NCI-H446 (cell line): ENCODE measurements at places on chromosomes 1 and 21.

DNA sequence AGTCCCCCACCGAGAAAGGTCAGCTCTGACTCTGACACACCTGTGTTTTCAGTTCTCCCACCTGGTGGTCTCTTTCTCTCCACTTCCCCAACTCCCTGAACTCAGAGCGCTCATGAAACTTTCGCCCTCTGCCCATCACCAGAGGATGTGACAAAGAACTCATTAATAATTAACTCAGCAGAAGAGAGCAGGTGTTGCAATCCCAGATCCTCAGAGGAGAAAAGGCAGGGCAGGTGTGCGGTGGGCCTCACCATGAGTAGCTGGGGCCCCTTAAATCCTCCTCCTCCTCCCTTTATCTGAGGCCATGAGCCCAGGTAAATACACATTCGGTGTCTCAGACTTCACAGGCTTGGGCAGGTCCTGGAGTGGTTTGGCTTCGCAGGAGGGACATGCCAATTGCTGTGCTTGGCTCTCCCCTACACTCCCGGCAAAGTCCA, 1.7 kb upstream of the LAMB3 start:
- no peak for DNase-seq

- no peak for DNase-seq
These were observed 125.5 kb upstream of the PLXNA2 start for GRCh38 chr1:208369658-208370057.

GRCh38 chr1:175134500-175134899, 58.1 kb downstream of the KIAA0040 start:
- no peak for DNase-seq

- DNase-seq = no peak
These were observed 16.4 kb downstream of the LDLRAD1 start for GRCh38 chr1:54001591-54001990.

DNA sequence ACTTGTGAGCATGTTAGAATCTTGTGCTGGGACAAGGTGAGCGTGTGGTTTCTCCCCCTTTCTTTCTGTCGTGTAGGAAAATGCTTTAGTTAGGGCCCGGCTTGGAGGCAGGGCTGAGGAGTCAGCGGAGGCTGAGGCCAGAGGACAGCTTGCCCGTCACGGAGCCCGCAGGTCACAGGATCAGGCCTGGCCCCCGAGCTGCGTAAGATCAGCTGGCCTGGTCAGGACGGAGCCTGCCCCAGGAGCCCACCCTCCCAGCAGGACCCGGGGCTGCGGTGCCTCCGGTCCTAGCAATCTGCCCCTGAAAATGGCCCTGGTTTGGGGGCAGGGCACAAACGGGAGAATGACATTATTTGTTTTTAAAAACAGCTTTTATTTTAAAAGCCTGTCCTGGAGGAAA, 52.0 kb downstream of the PRDM16 start:
- no peak for DNase-seq

DNA sequence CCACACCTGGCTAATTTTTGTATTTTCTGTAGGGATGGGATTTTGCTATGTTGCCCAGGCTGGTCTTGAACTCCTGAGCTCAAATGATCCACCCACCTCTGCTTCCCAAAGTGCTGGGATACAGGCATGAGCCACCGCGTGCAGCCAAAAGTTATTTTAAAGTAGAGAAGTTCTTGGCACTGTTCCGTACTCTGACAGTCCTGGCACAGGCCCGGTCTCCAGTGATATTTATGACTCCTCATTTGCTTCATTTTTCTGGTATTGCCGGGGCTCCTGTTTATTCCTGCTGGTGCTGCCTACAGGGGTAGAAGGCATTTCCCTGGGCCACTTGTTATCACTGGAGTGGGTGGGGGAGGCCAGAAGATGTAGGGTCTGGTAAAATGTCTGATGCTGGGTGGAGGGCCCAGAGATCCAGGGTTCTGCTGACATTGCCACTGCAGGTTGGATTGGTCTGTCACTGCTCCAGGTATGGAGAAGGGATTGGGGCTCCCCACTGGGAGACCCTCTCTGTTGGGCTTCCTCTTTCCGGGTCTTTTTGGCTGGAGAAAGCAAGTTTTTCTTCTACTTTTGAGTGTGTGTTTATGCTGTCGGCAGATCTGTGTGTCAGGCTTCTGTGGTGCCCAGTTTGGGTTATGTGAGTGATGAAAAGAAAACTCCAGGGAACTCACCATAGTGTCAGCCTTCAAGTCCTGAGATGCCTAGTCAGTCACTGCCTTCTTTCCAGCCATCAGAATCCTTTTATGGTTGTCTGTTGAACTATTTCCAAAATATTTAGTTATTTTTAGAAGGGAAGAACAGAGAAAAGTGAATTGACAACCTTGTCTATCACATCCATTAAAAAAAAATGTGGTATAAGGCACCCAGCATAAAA, 4.5 kb downstream of the MROH7 start:
- peak; percentile 39 for DNase-seq

GRCh38 chr1:175471039-175471800, 272.2 kb downstream of the TNR start:
- no peak for DNase-seq

DNA sequence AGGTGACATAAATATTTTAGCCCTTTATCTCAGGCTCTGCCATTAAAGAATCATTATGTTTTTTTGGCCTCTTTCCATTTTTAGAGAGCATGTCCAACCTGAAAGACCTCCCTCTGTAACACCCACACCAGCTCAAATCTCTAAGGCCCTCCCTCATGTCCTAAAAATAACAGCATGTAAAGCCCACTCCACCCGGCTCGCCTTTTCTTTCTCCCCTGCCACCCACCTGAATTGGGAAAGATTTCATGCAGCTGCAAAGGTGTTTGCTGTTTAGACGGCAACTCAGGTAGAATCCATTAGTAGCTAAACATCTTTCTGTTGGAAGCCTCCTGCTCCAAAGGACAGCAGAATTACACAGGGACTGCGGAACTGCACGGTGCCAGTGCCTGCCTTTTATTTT, 79.9 kb downstream of the DMRTA2 start:
- DNase-seq = no peak

GRCh38 chr1:245797592-245798348, 643.0 kb downstream of the KIF26B start:
- no peak for DNase-seq

- no peak for DNase-seq
These were observed 1177.6 kb downstream of the PLA2G4A start for GRCh38 chr1:188006354-188006753.

- no peak for DNase-seq
These were observed 9.5 kb downstream of the PLXNA2 start for GRCh38 chr1:208234721-208235120.

GRCh38 chr1:212951126-212951946, 995 bp downstream of the VASH2 start:
- no peak for DNase-seq

- DNase-seq = no peak
These were observed 2.0 kb upstream of the OR2AK2 start for GRCh38 chr1:247962911-247963588.

DNA sequence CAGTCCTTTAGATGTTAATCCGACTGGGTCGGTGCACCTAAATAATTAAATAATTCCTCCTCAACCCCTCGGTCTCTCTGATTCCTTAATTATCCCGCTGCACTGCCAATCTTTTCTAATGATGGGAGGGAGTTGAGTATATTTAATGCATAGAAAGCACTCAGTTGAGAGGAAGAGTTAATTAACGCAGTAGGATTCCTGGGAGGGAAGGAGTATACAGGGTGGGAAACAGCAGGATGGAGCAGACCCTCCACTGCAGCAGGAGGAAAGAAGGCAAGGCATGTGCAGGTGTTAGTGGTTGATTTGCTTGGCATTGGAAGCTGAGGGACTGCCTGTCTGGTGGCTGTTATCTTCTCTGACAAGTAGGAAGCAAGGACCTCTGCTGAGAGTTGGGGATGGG, 9.9 kb upstream of the REN start:
- DNase-seq = no peak

DNA sequence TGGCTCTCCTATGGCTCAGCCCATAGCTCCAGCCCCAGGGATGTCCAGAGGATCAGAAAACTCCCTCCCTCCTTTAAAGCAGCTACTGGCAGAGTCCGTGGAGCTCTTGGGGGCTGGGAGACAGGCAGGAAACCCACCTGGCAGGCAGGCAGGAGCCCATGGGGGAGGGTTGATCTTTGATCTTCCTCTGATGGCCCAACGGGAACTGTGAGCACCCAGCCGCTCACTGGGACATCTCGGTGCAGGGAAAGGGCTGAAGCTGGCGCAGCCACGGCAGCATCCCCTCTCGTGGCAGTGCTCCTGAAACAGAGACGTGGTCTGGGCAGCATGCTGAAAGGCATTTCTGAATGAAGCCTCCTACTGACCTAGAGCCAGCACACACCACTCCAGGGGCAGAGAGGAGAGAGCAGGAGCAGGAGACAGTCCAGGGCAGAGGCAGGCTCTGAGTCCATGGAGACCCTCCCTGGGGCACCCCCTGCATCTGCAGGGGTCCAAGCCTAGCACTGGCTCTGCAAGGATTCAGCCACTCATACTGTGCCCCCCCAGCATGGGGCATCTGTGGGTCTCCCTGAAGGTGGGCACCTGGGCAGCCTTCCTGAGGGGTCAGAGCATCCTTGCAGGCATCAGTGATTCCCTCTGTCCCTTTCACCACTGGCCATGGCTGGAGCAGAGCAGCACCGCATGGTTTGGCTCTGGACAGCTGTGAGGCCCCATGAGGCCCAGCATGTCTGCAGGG, 4.9 kb upstream of the SLX9 start:
- DNase-seq = no peak

DNA sequence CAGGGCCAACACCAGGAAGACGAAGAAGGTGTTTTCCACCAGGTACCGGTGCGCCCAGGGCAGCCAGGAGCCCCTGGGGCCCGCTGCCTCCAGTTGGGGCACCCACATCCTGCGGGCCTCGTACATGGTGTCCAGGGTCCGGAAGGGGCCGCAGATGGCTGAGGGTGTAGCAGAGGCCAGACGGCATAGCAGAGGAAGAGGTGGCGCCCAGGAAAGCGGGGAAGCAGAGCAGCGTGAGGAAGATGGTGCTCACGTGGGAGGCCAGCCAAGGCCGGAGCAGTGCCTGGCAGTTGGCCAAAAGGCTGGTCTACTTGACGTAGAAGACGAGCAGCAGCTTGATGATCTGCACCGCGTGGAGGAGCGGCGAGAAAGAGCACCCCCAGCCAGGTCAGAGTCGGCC, 40.4 kb downstream of the ZNF691 start:
- DNase-seq = no peak

- DNase-seq = no peak
These were observed 148.1 kb downstream of the RGS7 start for GRCh38 chr1:241208910-241209379.

GRCh38 chr1:26307363-26307781, 936 bp upstream of the UBXN11 start:
- no peak for DNase-seq

- no peak for DNase-seq
These were observed 32.1 kb downstream of the ARID4B start for GRCh38 chr1:235295902-235296350.

DNA sequence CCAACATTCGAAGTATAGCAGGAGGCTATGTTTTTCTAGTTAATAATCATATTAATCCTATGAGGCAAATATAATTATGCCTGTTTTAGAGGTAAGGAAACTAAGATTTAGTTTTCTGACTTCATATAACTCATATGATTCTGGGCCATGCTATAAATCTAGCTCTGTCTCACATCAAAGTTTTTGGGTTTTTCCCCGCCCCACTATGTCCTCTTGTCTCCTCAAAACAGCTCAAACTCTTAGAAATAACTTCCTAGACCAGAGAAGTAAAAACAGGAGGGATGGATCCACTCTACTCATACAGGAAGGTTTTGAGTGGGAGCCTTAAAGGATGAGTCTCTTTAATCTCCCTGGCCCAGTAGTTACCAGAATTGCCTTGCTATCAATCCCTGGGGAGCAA, 256.4 kb upstream of the FGGY start:
- DNase-seq = no peak

GRCh38 chr21:30689822-30690221, 28.8 kb downstream of the KRTAP21-3 start:
- DNase-seq = no peak

GRCh38 chr1:28971980-28972771, 57.8 kb downstream of the EPB41 start:
- DNase-seq = no peak

DNA sequence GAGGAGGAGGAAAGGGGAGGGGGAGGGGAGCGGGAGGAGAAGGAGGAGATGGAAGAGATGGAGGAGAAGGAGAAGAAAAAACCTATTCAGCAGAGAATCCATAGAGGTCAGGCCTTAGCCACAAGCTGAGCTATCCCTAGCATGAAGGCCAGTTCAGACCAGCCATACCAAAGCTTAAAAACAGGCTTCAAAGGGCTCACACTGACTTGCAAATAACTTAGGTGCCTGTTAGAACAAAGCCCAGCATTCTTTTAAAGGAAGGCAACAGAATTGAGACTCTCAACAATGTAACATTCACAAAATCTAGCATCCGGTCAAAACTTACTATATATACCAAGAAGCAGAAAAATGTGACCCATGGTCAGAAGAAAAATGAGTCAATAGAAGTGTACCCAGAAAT, 43.6 kb upstream of the IFFO2 start:
- DNase-seq = no peak

DNA sequence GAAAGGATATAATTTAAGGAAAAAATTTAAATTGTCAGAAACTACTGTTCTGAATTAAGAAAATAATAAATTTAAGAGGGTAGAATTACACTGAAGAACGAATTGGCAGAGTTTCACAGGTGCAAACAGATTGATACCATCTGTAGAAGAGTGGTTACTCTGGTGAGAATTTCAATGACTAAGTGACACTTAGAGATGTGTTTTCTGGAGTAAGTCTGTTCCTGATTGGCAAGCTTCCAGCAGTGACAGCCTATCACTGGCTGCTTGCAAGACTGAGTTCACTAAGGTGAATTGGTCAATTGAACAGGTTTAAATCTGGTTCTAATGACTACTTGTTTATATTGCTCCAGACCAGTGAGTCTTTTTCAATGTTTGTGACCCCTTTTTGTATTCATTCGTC, 838.2 kb upstream of the RGS18 start:
- no peak for DNase-seq

- no peak for DNase-seq
These were observed 62.7 kb downstream of the CD34 start for GRCh38 chr1:207848234-207848633.

DNA sequence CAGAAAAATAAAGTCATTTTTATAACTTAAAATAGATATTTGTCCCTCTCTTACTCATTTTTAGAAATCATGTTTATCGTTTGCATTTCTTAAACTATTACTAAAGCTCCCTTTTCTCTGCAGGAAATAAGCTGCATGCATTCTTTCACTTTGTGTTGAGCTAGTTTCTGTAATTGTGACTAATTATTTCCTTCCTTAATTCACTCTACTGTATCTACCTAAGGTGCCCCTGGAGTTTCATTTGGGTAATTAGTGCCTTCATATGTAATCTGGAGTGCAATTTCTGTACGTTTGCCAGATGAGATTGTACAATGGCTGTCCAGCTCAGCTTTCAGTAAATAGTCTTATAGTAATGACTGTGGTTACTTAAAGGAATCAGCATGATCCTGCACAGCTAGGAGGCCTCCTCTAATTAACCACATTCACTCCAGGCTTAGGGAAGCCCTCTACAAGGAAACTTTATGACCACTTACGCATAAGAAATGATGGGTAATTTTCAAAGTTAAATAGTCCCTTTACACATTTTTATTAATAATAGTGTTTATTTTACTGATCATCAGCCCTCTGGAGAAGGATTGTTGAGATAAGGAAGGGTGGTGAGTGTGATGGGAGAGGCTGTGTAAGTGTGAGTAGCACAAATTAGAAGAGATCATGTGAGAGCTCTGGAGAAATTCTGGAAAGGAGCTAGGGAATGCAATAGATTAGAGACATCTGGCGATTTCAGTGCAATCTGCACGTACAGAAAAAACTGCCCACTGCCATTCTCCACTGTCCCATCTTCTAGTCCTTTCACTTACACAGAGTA, 86.8 kb downstream of the LRRC8C start:
- DNase-seq = no peak

GRCh38 chr1:201646411-201647022, 107.6 kb downstream of the NAV1 start:
- no peak for DNase-seq
